Activated CD8-positive, alpha-beta memory T cell treated with anti-CD3 and anti-CD28 coated beads for 1 hour (primary cell): ENCODE measurements at places on chromosomes 2 and 18.

GRCh38 chr2:62785810-62786597, 80.5 kb downstream of the EHBP1 start:
- DNase-seq = no peak

GRCh38 chr18:68893354-68893753, 95.5 kb downstream of the CCDC102B start:
- DNase-seq = no peak

- DNase-seq = no peak
Measured at GRCh38 chr2:207216457-207216856, 50.7 kb upstream of the KLF7 start.

- DNase-seq = no peak
Measured at GRCh38 chr18:34862561-34862960, 152.5 kb downstream of the DTNA start.

DNA sequence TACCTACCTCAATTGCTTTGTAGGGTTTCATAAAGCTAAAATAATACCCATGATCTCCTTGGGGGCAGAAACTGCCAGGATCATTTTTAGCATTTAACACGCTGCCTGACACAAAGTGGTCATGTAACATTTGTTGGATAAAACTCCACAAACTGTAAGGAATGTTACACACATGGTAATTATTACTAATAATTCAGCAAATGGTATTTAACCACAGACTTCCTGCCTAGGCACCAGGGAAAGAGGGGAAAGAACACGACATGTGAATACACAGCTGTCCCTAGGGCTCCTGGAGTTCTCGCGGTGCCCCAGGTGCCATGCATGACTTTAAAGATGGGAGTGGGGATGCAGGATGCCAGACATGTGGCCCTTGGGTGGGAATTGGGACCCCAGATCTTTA, 43.5 kb downstream of the ASAP2 start:
- no peak for DNase-seq

DNA sequence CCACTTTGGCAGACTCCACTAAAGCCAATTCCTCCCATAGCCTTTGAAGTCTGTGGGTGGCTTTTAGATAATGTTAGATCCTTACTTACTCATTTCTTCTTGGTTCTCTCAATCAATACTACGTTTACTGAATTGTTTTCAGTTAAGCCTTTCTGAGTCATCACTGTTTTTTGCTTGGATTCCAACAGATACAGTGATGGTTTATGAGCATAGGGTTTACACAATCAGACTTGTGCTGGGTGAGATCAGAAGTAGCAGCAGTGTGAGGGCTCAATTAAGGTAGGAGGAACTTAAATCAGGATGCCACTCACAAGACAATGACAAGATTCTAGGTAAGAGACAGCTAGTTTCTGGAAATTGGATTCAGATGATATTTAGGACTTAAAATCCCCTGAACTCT, 297.7 kb upstream of the DOK6 start:
- no peak for DNase-seq

DNA sequence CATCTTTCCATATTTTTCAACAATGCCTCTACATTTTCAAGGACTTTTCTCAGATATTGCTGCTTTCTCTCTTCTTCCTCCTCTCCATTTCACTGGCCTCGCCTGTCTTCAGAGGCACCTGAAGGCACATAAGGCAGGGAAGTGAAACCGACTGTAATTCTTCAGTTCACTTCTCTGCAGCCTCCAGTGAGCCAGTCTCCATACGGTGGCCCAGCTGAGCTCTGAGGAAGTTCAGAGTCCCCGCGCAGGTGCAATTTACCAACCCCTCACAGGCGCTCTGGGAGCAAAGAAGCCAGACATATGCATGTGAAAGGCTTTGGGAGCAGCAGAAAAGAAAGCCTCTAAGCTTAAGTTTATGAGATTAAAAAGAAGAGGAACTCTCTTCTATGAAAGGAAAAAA, 12.4 kb downstream of the KLHL14 start:
- DNase-seq = no peak
